M059J (cell line): ENCODE measurements at places on chromosomes 1 and 21. TPM values are rescaled to one million over a fixed set of nuclear protein-coding genes. Genes with fewer than 3 reads are reported as not detected.

- no peak for DNase-seq
These were observed 192.1 kb upstream of the VAMP3 start for GRCh38 chr1:7579016-7579415.

DNA sequence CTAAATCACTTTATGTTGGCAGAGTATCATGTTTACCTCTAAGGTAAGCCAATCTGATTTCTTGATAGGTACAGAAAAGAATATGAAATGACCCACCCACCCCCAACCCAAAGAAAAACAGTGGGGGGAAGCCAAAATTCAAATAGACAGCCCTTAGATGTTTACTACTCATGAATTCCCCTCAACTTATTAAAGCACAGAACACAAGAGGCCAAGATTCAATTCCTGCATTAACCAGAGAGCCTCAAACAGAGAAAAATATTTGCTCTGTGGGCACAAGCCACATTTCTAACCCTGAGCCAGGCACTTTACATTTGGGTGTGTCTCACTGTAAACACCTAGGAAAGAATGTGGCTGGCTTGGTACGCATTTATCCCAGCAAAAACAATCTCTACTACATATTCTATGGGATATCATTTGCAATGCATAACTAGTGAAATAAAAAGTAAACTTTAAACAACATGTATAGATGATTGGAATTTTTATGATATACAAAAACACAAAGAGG, 84.3 kb downstream of the PTPN14 start:
- DNase-seq = no peak

DNA sequence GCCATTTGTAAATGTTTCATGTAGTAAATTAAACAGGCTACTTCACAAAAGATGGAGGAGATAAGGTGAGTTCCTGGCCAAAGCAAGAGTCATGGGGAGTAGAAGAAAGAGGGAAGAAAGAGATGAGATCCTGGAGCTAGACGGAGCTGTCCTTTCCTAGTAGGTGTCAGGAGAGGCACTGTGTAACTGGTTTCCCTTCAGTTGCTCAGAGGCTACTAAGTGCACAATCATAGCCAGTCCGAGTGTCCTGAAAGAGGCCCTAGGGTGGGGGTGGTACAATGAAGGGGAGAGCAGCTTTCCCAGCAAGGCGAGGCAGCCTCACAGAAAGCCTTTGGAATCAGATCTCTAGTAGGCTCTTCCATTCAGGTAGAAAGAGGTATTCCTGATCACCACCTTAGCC, 390.9 kb downstream of the KCNH1 start:
- DNase-seq = no peak

DNA sequence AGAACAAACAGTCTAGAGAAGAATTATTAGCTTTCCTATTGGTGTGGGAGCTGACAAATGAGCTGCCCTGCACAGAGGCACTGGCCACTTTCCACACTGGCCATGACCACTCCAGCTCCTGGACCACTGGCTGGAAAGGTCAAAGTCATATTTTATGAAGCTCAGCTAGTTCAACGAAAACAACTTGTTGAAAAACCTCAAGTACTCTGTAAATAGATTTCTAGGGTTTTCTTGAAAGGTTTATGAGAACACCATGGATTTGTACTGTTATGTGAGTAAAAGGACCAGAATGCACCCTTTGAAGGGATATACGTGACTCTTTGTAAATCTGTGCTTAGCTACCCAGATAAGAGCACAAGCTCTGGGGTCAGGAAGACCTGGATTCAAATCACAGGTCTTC, 54.5 kb upstream of the FGGY start:
- DNase-seq = no peak

DNA sequence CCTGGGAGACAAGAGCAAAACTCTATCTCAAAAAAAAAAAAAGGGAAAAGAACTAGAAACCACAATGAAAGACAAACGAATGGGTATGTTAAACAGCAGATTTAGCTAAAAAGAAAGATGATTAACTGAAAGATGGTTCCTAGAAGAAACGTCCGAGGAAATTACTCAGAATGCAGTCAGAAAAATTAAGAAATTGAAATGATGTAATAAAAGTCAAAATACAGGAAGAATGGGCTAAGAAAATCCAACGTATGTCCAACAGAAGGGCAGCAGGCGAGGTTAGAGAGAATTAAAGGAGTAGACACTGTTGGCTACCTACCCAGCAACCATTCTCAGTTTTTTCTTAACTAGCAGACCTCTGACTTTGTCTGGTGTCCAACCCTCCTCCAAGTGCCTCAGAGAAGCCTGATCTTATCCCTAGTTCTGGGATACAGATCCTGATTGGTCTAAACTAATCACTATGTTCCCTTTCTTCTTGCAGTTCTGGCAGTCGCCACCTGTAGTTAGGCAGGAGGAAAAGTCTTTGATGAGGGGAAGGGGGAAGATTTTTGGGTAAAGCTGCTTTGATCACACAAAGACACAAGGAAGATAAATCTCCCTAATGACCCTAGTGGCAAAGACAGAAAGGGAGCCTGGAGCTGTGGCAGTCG, 25.7 kb downstream of the GPR161 start:
- no peak for DNase-seq

- DNase-seq = no peak
These were observed 310.6 kb downstream of the LRRIQ3 start for GRCh38 chr1:73887412-73887811.

DNA sequence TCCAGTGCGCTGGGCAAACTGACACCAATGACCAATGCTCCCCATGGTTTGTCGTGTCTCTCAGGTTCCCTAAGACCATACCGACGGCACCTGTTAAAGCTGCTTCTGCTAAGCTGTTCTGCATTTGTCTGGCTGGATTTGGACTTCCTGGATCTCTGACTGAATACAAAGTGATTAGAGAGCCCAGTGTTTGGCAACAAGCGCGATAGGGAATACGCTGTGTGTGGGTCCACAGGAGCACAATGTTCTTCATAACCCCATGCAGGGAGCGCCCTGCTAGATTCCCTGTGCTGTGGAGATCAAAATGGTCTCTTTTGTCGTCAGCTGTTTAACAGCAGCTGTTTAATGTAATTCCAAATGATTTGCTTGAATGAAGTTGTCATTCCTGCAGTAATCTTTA, 26.0 kb upstream of the ESRRG start:
- no peak for DNase-seq

DNA sequence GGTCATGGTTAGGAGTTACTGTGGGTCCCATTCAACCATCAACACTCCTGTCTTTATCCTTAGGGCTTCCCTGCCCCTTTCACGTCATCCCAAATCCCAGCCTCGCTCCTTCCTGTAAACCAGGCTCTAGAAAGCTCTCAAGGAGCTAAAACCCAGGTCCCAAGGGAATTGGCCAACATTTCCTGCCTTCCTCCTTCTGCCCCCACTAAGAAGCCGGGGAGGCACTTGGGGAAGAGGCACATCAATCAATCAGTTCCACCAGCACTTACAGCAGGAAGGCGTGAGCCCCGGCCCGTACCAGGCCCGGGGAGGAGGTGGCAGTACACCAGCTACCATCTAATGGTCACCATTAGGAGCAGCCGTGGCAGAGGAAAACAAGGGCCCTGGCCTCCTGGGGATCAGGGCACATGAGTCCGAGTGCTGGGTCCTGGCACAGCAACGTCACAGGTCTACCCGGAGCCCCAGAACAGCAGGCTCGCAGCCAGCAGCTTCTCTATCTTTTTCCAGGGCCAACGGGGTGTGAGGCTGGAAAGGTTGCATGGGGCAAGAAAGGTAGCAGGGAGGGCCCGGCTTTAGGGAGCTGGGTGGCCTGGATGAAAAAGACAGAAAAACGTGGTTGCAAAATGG, 108.6 kb downstream of the CASZ1 start:
- no peak for DNase-seq

The PLK3 gene
- 8.0 and 9.5 TPM in 2 replicates for total RNA-seq

The ZFP69B gene
- total RNA-seq = 2.2 and 2.5 TPM in 2 replicates

The HHIPL2 gene
- total RNA-seq = 3.3 and 3.9 TPM in 2 replicates

The SMIM1 gene
- not detected in 2 replicates for total RNA-seq

The CFHR2 gene
- not detected in 2 replicates for total RNA-seq

The KRTAP11-1 gene
- not detected in 2 replicates for total RNA-seq
